ENCODE measurements at places on chromosomes 2 and 18.

- DNase-seq: no peak
Measured at GRCh38 chr2:188306271-188306670, 14.6 kb downstream of the GULP1 start.

- no peak for DNase-seq
Measured at GRCh38 chr2:174059178-174059883, 94.2 kb upstream of the SP3 start.

GRCh38 chr2:84856787-84857186 is 24.1 kb downstream of the TRABD2A start:
- DNase-seq: peak; percentile 33

- no peak for DNase-seq
Measured at GRCh38 chr2:192218377-192218776, 23.6 kb upstream of the TMEFF2 start.

DNA sequence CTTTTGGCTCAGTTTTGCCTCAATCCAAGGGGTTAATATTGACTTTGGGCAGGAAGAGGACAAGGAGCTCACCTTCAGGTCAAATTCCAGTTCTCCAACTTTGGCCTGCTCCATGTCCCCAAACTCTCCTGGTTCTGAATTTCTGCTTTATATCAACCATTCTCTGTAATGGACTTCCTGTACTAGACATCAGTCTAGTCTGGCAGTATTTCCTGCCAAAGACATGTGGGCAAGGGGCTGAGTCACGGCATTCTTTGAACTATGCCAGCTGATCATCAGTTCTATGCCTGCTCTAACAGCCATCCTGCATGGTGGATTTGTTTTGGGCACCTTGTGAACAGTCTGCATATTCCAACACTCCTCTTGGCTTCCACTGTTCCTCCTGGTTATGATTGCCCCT is 199.4 kb downstream of the ZEB2 start:
- DNase-seq: peak; percentile 75

DNA sequence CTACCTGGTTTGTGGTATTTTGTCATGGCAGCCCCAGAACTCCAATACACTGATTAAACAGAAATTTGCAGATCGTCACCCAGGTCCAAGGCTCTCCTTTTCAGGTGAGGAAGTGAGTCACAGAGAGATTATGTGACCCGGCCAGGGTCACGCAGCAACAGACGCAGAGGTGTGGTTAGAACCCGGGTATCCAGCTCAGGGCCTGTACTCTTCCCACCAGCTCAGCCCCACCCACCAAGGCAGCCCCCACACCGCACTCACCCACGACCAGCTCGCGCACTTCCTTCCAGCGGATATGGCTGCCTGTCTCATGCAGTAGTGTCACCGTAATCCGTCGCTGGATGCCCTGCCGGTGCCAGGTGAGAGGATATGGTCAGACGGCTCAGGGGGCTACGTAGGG is 48.1 kb downstream of the AQP12A start:
- DNase-seq: peak; percentile 52

GRCh38 chr2:240953426-240954410 is 44.7 kb upstream of the SNED1 start:
- peak; percentile 4 for DNase-seq

DNA sequence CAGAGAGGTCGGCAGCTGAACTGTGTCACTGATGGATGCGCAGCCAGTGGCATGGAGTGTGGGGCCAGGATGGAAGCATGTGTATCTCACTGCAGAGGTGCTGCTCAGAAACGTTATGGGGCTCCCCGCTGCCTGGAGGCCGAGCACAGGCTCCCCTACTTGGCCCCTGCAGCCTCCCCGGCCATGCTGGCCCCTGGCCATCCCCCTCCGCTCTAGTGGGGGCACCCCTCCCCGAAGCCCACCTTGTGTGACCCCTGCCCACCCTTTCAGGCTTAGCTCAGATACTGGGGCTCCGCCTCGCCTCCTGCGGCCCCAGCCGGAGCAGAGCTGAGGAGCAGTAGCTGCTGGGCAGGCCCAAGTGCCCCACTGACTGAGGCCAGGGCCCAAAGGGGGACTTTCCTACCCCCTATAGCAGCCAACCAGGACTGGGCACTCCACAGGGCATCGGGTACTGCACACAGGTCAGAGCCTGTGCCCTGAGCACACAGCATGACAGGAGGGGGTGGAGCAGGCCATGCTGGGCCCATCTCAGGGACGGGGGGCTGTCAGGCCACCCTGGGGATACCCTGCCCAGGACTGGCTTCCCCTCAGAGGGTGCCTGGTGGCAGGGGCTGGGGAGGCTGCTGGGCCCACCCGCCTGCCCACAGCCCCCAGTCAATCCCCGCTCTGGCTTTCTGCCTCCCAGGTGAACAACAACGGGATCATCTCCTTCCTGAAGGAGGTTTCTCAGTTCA is 31.3 kb downstream of the SNED1 start:
- no peak for DNase-seq

DNA sequence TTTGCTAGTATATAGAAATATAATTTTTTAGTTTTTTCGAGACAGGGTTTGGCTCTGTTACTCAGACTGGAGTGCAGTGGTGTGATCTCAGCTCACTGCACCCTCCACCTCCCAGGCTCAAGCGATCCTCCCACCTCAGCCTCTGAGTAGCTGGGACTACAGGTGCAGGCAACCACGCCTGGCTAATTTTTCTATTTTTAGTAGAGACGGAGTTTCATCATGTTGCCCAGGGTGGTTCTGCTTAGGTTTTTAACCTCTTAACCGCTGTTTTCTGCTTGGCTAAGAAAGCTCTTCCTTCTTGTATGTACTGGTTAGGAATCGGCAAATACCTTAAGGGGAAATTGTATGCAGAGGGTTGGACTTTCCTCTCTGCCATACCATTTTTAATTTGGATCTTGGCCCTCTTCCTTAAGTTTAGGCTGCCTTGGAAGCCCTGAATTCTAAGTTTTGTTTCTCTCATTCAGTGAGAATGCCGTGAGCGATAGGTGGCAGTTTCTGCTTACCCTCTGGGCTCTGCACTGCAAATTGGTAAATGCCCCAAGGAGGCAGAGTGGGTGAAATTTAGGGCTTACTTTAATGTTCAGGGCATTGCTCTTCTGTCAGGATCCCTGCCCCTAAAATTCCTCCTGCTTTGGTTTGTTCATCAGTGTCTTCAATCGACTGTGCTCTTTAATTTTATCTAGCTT is 32.3 kb downstream of the EML6 start:
- no peak for DNase-seq

DNA sequence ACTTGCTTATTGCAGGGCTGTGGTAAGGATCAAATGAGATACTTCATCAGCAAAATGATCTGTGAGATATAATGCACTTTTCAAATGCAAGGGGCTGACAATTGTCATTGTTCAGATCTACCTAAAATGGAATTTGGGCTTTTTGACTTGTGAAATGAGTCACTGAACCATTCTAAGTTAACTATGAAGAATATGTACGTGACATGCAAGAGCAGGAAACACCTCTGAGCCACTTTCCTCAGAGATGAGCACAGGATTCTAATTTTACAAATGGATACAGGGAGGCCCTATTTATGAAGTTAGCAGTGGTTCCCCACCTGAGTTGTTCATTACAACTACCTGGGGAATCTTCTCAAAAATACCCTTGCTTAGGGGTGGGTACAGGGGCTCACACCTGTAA is 26.7 kb downstream of the CTLA4 start:
- DNase-seq: no peak

DNA sequence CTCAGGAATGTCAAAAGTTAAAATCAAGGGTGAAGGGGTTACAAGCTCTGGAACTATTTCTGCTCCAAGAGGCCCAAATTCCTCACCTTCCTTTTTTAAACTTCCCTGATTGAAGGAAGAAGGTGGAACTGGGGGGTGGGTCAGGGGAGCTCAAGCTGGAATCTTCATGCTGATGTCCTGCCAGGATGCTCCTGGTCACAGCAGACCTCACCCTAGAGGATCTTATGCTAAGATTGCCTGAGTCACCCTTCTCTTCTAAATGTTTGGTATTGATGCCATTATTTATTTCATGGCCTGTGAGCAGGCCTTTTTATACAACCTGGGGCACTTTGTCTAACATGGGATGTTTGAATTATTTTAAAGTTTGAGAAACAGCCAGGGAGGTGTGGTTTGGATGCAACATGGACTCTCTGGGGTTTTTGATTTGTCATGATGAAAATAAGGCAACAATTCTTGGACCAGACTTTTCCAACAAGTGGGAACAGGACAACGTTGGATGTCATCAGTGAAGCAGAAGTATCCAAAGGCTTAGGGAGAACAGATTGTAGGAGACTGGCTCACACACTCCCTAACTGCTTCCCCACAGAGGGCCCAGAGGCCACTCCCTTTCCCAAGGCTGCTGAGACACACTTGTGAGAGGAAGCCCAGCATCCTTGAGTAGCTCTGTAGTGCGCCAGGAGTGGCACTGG is 420.2 kb upstream of the MEX3C start:
- no peak for DNase-seq

DNA sequence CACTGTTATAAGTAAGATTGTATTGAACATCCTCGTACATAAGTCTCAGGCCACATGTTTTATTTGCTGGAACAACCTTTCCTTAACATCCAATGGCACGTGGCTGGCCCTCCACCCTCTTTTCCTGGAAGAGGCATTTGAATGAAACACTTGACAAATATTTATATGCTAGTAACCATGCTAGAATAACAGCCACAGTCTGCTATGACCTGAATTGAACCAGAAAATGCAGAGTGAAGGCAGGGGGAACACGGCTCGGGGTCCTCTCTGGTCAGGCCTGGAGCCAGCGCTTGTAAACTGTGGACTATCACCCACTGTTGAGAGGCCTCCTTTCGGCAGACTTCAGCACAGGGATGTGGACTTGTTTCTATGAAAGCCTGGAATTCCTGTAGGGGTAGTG is 198.2 kb upstream of the COPS8 start:
- DNase-seq: no peak

- no peak for DNase-seq
Measured at GRCh38 chr2:79179036-79179435, 19.5 kb upstream of the REG3A start.

- DNase-seq: no peak
Measured at GRCh38 chr18:74255131-74255616, 36.6 kb downstream of the CYB5A start.

GRCh38 chr2:38554973-38555595 is 47.6 kb downstream of the HNRNPLL start:
- DNase-seq: no peak

- no peak for DNase-seq
Measured at GRCh38 chr18:28342231-28342630, 165.3 kb upstream of the CDH2 start.

DNA sequence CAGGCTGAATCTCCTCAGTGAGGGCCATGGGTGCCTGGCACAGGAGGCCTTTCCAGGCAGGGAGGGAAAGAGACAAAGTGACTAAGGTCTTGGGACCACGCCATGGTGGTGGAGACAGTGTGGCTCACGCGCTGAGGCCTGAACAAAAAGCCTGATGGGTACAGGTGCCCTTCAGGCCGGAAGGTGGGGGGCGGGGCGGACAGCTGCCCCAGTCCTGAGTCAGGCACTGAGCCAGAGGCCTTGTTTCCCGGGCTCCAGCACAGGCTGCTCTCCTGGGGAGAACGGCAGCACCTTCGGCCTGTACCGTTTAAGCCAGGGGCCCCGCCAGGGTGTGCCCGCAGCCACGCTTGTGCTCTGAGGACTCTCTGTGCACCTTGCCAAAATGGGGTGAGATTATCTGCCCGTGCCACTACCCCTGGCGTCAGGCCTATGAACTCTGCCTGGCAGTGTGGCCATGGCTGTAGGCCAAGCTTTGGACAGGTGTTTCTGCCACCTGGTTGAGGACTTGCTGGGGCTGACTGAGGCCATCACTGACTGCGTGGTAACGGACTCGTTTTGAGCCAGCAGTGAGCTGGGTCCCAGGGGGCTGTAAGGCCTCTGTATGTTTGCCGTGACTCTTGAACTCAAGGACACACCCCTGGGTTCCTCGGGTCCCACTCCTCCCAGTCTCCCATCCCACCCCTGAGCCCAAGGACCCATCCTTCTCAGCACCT is 31.7 kb upstream of the DNMT3A start:
- no peak for DNase-seq

DNA sequence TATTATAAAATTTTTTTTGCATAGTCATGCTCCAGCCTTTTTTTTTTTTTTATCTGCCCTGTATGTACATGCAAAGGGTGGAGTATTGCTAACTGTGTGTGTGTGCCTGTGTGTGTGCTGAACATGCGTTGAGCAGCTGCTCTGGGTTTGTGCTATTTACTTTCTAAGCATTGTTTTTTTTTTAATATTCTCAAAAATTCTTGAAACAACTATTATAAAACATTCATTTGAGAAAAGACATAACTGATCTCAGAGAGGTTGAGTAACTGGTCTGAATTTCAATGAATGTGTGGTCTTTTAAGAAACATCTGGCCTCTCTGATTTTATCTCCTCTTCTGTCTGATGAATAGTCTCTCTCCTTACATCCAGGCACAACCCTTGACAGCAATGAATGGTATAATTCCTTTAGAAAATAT is 366.0 kb upstream of the SLC14A2 start:
- DNase-seq: no peak

GRCh38 chr2:181952404-181953226 is 33.0 kb upstream of the PPP1R1C start:
- no peak for DNase-seq

- no peak for DNase-seq
Measured at GRCh38 chr2:178579006-178579405, 98.7 kb downstream of the PLEKHA3 start.

- DNase-seq: no peak
Measured at GRCh38 chr2:120861576-120862191, 126.0 kb downstream of the GLI2 start.

GRCh38 chr2:106167067-106167466 is 27.0 kb downstream of the UXS1 start:
- no peak for DNase-seq

- DNase-seq: no peak
Measured at GRCh38 chr18:29234751-29235150, 1057.8 kb upstream of the CDH2 start.

DNA sequence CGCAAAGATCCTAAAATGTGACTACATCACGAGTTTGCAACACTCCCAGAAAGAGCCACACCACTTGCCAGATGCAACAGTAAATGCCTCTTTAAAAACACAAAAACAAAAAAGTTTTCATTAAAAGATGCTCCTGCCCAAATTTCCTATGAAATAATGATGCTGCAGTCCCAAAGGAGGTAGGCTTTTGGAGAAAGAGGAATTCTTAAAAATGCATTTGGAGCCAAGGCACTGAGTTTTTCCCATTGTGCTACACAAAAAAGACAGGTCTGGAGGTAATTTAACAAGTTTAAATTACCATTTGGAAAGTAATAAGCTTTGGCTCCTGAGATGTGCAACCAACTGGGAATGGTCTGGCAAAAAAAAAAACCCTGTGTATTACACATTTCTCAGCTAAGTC is 145.0 kb downstream of the PID1 start:
- no peak for DNase-seq

DNA sequence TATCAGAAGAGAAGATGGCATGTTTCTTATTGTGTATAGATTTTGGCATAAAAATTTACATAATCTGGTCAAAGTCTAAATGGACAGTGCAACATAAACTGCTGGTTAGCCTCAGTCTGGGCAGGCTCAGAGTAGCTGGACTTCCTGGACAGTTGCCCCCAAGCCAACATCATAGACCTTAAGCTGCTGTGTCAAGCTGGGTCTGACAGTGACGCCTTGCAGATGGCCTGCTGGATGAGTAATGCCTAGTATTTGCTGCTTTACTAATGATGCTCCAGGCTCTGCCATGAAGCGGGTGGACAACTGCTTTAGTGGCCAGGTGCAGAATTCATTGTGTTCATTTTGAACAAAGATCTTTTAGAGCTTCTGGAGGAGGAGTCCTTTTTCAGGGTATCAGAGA is 603.7 kb upstream of the ZEB2 start:
- no peak for DNase-seq

All from activated CD8-positive, alpha-beta memory T cell treated with anti-CD3 and anti-CD28 coated beads, Interleukin-2, amount 50 U/mL, for 4 hours (primary cell).